Esophagus mucosa (tissue), 1 donor: ENCODE measurements at places on chromosomes 11 and 22. TPM values are rescaled to one million over a fixed set of nuclear protein-coding genes. Genes with fewer than 3 reads are reported as not detected.
A peak's percentile ranks its signal among the peaks of the same experiment; 100 is the strongest.

CNGA4 gene
- 0.08 TPM for total RNA-seq

SLC43A1 gene
- total RNA-seq, result 1.00 TPM

- peak; percentile 74 for ATAC-seq
Measured at GRCh38 chr11:60905551-60906113, 753 bp downstream of the PRPF19 start.

DNA sequence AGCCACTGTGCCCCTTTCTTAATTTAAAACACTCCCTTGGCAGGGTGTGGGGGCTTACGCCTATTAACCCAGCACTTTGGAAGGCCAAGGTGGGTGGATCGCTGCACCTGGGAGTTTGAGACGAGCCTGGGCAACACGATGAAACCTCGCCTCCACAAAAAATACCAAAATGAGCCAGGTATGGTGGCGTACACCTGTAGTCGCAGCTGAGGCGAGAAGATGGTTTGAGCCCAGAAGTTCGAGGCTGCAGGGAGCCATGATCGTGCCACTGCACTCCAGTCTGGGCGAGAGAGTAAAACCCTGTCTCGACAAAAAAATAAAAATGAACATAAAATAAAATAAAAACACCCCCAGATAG, 45.0 kb downstream of the LINC01488 start:
- ATAC-seq, result no peak

DNA sequence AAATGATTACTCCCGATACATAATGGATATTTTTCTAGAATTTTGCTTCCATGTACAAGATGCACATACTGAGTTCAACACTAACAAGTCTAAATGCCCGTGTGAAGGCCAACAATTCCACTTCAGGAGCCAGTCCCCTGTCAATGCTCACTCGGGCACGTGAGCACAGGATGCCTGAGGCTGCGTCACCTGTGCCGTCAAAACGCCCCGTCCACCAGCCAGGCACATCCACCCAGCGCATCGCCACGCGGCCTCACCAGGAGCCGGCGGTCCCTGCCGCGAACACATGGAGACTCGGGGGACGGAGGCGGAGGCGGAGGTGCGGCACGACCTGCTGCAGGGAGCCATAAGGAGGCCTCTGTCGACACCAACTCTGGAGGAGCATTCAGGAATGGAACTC, 9.8 kb downstream of the TOLLIP start:
- no peak for ATAC-seq

DNA sequence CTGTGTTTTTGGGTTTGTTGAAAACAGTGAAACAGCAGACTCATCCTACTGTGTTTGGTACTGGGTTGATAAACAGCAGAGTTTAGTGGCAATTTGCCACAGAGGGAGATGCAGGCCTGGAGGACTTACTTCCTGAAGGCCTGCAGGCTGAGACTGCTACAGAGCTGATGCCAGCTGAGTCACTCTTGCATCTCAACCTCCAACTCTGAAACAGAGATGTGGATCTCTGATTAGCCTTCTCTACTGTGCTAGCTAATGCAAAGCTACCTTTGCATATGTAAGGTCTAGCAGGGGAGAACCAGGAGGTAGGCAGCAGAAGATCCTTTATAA, 14.3 kb downstream of the ATP5MG start:
- ATAC-seq, result peak; percentile 72

- peak; percentile 45 for ATAC-seq
Measured at GRCh38 chr11:128575961-128576350, 11.4 kb downstream of the ETS1 start.

GRCh38 chr11:123682696-123683410, 28.4 kb upstream of the SCN3B start:
- no peak for ATAC-seq
